ENCODE measurements at places on chromosomes 6 and 20.

DNA sequence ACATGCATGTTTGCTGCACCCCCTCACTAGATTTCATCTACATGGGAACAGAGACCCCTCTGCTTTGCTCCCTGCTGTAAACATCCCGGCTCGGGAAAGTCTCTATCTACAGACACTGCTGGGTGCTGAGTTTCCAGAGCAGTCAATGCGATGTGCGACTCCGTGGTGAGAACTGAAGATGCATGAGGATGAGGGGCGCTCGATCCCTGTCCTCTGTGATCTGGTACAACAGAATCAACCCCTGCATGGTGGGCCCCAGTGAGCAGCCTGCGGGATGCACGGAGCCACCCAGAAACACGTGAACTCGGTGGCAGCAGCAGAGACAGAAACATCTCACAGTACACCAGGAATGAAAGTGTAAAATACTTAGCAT, 83.1 kb downstream of the THBS2 start:
- DNase-seq: no peak

GRCh38 chr20:64131406-64131805, 24.0 kb upstream of the NPBWR2 start:
- DNase-seq: peak; percentile 57

GRCh38 chr6:144351379-144352127, 66.4 kb downstream of the UTRN start:
- no peak for DNase-seq

DNA sequence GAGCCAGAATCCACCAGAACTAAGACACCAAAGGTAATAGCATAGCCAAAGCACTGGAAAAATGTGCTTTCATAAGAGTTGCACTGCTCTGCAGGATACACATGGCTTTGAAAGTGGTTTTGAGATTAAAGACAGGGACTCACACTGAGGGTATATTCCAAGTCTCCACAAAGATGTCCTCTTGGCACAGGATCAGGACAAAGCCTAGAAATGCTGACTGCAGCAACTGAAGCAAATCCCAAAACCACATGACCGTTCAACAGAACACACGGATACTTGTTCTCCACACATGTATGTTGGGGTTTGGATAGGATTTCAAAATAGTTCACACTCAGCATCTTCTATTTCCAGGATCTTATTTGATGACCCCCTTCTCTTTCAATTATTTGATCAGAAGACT, 364.3 kb upstream of the HSF2 start:
- no peak for DNase-seq

- DNase-seq: no peak
Observed at GRCh38 chr6:94733066-94733465, 844.3 kb upstream of the MANEA start.

DNA sequence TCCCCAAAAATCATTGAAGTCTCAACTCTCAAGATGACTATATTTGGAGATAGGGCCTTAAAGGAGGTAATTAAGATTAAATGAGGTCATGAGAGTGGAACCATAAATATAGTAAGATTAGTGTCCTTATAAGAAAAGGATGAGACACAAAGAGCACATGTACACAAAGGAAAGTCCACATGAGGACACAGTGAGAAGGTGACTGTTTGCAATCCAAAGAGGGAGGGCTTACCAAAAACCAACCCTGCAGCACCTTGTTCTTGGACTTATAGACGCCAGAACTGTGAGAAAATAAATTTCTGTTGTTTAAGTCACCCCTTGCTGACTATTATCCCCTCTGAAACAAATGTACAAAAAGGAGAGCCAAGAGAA, 150.4 kb upstream of the SMLR1 start:
- no peak for DNase-seq

- DNase-seq: no peak
Observed at GRCh38 chr6:164967102-164967501, 342.3 kb downstream of the C6orf118 start.

- peak; percentile 79 for DNase-seq
Observed at GRCh38 chr6:45419571-45420082, 41.9 kb upstream of the SUPT3H start.

DNA sequence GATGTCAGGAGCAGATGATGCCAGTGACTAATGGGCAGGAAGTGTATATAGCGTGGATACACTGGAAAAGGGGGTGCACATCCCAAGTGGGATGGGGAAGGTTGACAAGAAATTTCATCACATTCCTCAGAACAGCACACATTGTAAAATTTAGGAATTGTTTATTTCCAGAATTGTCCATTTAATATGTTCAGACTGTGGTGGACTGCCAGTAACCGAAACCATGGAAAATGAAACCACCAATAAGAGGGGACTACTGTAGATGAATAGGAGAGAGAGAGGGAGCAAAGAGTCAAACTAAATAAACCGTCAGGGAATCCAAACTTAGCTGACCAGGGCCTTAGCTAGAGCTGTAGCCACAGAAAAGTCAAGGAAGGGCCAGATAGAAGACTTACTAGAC, 164.4 kb upstream of the PRDM1 start:
- no peak for DNase-seq

DNA sequence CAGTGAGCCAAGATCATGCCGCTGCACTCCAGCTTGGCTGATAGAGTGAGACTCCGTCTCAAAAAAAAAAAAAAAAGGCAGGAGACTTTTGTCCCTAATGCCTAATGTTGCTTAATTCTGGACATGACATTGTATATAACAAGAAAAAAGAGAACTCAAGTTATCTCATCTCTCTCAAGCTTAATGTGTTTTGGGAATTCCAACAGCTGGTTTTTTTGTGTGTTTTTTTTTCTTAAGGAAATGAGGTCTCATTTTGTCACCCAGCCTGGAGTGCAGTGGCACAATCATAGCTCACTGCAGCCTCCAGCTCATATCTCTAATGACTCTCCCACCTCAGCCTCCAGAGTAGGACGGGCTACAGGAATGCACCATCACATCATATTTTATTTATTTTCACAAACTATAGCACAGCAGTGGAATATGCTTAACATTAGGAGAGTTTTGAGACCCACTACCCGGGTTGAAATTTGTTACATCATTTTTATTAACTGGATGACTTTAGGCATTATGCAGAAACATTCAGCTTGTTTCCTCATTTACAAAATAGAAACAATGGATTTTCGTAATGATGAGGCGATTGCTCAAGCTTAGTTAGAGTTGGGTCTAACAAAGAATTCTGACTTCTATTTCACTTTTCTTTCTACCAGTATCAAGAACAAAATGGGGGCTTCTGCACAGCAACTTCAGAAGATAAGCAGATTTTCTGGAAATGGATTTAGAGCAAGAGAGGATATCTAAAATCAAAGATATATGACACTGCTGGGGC, 104.1 kb upstream of the BTN3A2 start:
- DNase-seq: no peak

GRCh38 chr20:10793766-10794165, 120.0 kb upstream of the JAG1 start:
- DNase-seq: no peak

DNA sequence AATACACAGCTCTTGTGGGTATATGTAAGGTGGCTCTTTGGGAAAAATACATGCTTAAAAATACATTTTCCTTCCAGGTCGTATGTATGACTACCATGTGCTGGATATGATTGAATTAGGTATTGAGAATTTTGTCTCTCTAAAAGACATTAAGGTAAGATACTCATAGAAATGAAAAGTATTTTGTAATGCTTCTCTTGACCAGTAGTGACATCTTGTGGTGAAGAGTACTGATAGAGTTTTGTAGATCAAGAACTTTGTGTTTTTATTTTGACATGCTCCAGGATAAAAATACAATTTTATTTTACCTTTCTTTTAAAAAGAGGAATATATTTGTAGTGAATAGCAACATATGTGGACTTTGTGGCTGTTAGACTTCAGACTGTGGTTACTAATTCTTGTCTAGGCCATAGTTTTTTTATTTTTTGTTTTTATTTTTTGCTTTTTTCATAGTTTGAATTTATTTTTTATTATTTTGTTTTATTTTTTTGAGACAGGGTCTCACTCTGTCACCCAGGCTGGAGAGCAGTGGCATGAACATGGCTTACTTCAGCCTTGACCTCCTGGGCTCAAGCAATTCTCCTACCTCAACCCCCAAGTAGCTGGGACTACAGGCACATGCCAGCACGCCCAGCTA, 17.9 kb downstream of the RPF2 start:
- DNase-seq: no peak

DNA sequence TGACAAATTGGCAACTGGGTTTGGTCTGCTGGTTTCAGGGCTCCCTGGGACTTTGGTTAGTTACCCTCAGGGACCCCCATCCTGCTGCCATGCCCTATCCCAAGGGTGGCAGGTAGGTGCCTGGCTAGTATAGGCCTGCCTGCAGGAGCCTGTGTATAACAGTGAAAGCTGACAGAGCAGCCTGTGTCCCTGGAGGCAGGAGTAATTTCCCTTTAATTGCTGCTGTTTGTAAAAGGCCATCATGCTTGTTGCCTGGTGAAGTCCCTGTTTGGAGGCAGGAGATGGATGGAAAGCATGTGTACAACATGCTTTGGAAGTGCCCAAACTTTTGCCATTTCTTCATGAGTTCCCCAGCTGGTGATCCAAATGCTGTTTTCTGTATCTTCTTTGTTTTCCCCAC, 30.1 kb downstream of the CMTR1 start:
- no peak for DNase-seq

GRCh38 chr6:7184502-7184901, 76.7 kb downstream of the RREB1 start:
- DNase-seq: no peak

GRCh38 chr6:118896339-118897136, 2.6 kb downstream of the ASF1A start:
- peak; percentile 44 for DNase-seq

DNA sequence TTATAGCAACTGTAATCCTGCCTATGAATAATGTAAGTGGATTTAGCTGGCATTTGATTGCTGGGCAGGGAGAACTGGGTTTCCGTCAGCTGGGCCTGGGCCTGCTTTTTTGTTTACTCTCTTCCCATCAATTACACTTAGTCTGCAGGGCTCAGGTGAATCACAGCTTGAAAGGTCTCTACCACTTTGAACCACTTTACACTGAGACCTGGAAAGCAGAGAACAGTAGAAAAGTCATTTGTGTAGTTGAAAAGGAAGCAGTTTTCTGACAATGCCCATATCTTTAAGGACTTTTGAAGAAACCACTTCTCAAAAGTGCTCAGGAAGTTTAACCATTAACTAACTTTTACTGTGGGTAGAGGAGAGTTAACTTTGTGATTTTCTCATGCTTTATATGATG, 315.4 kb upstream of the SASH1 start:
- DNase-seq: no peak

DNA sequence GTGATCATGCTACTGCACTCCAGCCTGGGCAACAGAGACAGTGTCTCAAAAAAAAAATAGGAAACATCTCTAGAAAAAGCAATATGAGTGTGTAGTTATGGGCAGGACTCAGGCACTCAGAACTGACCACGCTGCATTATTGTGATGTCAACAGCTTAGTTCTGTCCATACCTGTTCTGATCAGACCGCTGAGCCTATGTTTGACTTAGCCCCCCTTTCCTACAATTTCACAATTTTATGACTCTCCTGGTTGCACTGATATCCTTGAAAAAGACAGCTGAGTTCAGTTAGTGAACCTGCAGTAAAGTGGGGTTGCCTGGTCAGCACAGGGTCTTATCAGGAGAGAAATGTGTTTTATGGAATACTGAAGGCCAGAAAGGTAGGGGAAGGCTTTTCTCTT, 37.8 kb upstream of the PRDM1 start:
- DNase-seq: no peak

DNA sequence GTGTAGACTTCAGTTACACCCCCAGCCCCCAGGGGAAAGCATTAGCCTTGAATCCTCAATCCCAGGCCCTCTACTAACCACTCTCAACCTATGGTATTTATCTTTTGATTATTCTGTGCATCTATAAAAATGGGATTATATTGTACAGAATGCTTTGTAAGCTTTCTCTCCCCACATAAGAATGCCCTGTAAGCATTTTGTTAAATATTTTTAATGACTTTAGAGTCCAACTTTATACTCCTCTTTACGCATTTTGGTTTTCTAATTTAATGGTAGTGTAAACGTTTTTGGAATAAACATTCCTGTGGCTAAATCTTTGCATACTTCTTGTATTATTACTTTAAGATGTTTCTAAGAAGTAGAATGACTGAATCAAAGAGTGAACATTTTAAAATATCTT, 35.4 kb downstream of the FBXO9 start:
- DNase-seq: no peak

- DNase-seq: no peak
Observed at GRCh38 chr6:33746036-33746600, 587 bp downstream of the IP6K3 start.

GRCh38 chr6:10621213-10621612, 73.2 kb downstream of the C6orf52 start:
- peak; percentile 50 for DNase-seq

DNA sequence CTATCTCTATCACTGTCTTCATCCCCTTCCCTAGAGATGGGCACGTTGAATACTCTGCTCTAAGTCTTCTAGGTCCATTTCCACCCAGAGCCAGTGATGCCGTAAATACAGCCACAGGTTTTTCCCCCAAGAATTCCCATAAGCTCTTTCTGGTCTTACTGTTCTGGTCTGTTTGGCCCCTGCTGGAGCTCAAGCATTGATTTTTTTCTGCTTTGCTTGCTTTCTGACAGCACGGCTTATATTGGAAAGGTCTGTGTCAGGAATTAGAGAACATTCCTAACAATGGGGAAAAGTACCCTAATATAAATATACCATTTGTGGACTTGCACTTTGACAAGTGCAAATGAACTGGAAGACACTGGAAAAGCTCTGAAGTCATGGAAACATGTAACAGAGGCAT, 302.6 kb downstream of the TSHZ2 start:
- DNase-seq: no peak

GRCh38 chr6:36840432-36841403, 1.5 kb upstream of the CPNE5 start:
- no peak for DNase-seq

DNA sequence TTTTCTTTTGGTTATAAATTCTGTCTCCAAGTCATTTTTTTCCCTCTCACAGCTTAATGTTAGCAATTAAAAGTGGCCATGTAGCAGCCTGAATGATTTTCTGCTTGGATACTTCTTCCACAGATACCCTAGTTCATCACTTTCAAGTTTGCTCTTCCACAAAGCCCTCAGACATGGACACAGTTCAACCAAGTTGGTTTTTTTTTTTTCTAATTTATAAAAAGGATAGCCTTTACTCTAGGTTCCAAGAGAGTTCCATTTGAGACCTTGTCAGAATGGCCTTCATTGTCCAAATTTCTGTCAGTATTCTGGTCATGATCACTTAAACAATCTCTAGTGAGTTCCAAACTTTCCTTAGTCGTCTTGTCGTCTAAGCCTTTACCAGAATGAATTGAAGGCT, 40.0 kb downstream of the RSPH3 start:
- DNase-seq: no peak

Data from RPMI8226 (cell line).